Amygdala (tissue), 56 donors: ENCODE measurements at places on chromosomes 11 and 22.

- no peak for DNase-seq
Measured at GRCh38 chr11:134500621-134501020, 88.6 kb upstream of the B3GAT1 start.

DNA sequence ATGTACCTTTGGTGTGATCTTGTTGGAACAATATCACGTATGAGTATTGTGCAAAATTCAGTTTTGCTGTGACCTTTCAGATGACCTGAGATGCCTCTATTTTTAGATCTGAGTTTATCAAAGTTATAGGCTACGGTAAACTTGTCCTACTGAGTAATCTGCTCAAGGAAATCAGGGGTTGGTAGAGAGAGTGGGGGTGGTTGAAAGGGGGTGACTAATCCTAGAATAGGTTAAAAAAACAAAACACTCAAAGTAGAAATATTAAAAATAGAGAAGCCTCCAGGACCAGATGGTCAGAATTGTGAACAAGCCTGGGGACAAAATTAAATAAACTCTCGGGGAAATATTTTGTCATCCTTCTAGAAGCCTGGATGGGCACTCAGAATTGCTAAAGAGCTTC is 59.9 kb upstream of the C11orf87 start:
- no peak for DNase-seq

DNA sequence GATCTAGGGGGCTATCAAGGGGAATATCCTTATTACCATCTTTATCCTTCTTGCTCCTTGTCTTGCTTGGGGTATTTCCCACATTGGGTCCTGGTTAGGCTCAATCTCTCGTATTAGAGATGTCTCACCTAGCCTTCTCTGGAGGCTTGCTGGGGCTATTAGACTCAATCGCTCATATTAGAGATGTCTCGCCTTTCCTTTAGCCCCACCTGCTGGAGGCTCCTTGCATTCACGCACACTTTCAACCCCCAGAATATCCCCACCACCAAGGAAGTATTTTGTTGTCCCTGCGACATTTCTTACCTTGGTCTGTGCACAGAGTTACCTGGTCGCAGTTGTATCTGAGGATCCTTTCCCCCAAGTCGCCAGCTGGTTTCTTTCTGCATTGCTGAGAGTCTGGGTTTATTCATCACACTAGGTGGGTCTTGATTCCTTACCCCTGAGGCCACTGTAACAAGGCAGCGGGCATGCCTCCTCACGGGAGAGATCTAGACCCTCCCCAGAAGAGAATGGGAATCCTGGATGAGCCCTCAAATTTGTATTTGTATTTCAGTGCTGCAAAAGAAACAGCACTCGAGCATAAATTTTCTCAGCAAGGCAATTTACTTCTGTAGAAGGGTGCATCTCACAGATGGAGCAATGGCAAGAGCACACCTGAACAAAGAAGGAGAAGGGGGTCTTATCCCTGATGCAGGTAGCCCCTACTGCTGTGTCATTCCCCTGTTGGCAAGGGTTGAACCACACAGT is 15.9 kb upstream of the HYLS1 start:
- DNase-seq: no peak

DNA sequence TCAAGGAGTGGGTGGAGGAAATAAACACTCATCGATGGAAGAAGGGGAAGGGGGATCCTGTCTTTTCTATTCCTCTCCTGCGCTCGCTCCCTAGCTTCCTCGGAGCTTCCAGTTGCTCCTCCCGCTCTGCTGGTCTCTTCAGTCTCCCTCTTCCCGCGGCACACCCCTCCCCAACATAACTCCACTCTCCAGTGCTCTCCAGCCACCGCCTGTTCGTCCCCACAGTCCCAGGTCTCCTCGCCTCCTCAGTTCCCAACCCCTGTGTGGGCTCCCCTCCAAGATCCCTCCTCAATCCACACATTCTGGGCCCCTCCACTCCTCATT is 438 bp downstream of the ZW10 start:
- DNase-seq: no peak

GRCh38 chr11:65833297-65834030 is at the start of gene SNX32:
Gene SNX32, plus strand, starts transcription at chr11:65833963. Its CDS starts 103 bp downstream, at chr11:65834066.
- DNase-seq: peak; percentile 85

GRCh38 chr11:40149721-40150120 is 1309.7 kb downstream of the LRRC4C start:
- no peak for DNase-seq

DNA sequence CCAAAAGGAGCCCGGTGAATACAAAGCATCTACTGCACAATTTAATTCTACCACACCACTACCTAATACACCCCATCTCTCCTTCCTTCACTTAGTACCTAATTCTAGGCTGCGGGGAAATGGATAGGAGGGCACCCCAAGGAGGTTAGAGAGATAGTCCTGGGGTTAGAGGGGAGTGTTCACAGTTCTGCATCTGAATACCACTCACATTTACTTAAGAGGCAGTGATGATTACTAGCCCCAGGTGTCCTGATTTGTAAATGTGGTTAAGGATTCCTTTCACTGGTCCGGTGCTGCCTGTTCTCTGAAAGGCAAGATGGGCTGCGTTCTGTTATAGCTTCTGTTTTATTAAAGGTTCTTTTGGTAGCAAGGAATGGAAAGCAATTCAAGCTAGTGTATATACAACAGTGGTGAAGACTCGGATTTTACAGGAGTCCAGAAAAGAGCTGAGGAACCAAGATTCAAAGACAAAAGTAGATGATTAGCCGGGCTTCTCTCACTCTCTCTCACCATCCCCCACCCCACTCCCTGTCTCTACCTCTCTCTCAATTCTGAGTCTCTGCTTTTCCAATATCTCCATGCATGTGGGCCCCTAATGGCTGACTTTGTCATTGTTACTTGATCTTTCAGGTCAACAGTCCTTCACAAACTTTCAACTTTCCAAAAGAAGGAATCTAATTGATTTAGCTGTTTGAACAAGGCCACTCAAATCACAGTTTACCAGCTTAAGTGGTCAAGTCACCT is 8.7 kb upstream of the KCNA4 start:
- no peak for DNase-seq

- no peak for DNase-seq
Measured at GRCh38 chr22:40194656-40195055, 16.9 kb downstream of the TNRC6B start.

DNA sequence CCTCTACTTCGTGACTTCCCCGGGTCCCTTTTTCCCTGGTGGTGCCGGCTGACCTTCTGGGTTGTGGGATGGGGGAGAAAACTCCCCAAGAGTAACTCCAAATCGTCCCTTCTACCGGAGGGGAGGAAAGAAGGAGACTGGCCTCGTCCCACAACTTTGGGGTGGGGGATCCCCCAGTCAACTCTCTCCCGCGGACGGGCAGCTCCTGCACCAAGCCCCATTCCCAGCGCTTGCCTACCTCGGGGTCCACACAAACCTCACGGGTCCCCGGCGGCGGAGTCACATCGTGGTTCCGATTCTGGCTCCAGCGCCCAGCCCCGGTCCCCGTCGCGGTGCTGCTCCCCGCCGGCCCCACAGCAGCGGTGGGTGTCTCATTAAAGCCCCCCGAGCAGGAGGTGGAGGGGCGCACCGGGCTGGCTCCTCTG is 317 bp downstream of the BDNF start:
- no peak for DNase-seq

- DNase-seq: no peak
Measured at GRCh38 chr11:71393283-71393682, 54.9 kb downstream of the DHCR7 start.

GRCh38 chr11:16946477-16947282 is 67.5 kb downstream of the PLEKHA7 start:
- DNase-seq: no peak

GRCh38 chr11:122319691-122320620 is 203.9 kb upstream of the BLID start:
- DNase-seq: no peak

GRCh38 chr11:123410218-123410549 is 19.9 kb upstream of the GRAMD1B start:
- no peak for DNase-seq

- DNase-seq: no peak
Measured at GRCh38 chr22:42194953-42195352, 64.3 kb upstream of the CYP2D6 start.

DNA sequence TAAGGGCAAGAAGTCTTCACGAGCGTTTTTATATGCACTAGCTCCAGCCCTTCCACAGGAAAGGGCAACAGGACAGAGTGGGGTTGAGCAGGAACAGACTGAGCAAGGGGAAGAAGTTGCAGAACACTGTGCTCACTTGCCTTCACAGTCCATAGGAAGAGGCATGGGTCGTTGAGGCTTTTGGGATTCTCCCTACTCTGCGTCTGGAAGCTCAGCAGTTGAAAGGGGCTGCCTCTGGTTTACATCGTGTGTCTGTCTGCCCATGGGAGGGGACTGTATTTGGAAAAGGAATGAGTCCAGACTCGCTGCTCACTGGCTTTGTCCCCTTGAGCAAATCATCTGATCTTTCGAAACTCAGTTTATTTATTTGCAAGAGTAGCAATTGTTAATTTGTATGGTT is 1.1 kb upstream of the PDGFD start:
- DNase-seq: no peak

DNA sequence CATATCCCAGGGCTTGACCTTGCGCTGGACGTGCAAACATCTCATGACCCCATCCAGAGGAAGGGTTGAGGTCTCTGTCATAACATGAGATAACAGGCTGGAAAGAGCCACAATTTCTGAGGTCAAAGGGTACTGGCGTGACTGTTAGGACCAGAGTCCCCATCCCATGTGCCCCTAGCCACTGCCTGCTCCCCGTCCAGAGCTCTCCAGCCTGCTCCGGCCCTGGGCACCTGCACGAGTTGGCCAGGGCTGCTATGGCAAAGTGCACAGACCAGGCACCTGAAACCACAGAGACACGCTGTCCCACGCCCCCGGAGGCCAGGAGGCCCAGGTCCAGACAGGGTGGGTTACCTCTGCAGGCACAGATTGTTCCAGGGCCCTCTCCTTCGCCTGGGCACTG is 58.9 kb downstream of the SHANK2 start:
- no peak for DNase-seq

DNA sequence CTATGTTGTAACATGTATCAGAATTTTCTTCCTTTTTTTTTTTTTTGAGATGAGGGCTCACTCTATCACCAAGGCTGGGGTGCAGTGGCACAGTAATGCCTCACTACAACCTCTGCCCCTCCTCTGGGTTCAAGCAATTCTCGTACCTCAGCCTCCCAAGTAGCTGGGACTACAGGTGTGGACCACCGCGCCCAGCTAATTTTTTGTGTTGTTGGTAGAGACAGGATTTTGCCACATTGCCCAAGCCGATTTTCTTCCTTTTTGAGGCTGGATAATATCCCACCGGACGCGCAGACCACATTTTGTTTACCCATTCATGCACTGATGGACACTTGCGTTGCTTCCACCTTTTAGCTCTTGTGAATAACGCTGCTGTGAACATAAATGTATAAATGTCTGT is 97.0 kb downstream of the BRD1 start:
- DNase-seq: no peak

GRCh38 chr11:70637949-70638583 is 239.7 kb downstream of the CTTN start:
- peak; percentile 72 for DNase-seq

GRCh38 chr11:96299155-96299888 is 43.7 kb downstream of the MAML2 start:
- no peak for DNase-seq

- no peak for DNase-seq
Measured at GRCh38 chr11:15738931-15739330, 617.4 kb downstream of the SOX6 start.

DNA sequence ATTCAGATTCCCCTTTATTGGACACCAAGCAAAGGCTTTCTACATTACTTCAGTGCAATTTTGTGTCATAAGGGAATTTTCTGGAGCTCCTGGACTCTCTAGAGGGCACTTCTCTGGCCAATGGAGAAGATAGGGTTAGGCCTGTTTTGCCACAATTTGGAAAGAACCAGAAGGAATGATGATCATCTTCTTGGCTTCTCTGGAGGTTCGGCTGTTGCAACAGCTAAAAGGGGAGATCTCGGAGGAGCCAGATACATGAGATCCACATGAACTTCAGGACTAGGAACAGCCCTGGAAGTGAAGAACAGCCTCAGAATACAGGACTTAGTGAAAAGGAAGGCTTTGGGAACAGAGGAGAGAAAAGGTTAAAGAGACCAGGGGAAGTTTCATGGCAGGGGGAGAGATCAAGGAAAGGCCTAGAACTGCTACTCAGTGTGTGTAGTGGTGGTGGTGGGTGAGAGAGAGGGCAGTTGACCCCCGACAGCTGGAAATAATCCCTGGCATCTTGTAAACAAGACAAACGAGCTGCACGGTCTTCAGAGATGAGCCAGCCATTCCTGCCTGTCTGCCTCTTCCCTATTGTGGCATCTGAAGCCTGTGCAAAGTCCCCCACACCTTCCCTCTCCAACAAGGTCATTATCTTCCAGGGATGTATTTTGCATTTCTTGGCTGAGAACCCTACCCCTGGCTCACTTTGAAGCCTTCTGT is 83.8 kb downstream of the CCDC81 start:
- DNase-seq: no peak

DNA sequence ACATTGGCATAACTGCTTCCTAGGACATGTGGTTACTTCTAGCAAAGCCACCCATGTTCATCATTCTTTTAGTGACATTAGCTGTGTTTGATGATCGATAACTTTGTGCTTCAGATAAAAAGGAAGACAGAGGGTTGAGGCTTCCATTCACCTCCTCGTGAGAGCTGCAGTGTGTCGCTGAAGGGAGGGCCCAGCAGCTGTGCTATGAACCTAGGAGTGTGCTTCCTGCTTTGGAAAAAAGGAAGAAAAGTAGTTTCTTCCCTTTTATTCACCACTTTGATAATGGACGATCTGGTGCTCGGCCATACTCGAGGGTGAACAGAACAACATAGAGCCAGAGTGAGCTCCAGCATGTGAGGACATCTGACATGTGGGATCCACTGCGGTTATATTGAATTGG is 6.1 kb upstream of the RFPL2 start:
- DNase-seq: no peak

GRCh38 chr11:70270877-70271648 is 573 bp downstream of the PPFIA1 start:
- DNase-seq: no peak

- DNase-seq: peak; percentile 29
Measured at GRCh38 chr22:35454416-35455054, 54.6 kb downstream of the MCM5 start.

DNA sequence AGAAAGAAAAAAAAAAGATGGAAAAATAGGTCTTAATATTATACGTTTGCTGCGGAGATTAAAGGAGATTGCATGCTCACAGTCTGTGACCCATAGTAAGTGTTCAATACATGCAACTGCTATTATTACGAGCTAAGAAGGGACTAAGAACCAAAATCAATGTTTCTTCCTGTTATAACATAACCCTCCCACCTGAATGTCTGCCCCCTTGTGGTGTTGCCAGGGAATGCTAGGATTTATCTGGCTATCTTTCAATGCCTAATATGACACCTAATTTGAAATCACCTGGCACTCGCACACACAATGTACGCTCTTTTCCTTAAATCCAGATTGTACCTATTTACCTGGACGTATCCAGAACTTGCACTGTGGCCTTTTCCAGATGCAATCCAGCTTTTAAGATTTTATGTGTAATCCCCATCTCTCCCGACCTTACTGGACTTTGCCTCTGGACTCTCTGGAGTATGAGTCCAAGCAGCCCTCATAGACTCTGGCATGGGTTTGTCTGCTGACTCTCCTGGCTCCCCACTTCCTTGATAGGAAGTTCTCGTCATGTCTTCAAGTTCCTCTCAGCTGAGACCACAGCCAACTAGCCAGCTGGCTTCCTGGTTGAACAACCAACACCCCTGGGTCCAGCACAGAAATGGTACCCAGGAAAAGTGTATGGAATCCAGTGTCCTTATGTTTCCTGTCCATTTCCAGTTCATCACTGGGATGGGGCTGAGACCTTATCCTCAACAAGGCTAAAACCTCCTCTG is 151.5 kb downstream of the CCDC34 start:
- no peak for DNase-seq

- no peak for DNase-seq
Measured at GRCh38 chr11:88064097-88064705, 111.0 kb downstream of the RAB38 start.

GRCh38 chr11:123413636-123414035 is 16.4 kb upstream of the GRAMD1B start:
- DNase-seq: no peak
